Ureter (tissue), 1 donor: ENCODE measurements at places on chromosomes 2 and 18. TPM values are rescaled to one million over a fixed set of nuclear protein-coding genes. Genes with fewer than 3 reads are reported as not detected.

The ZNF521 gene
- total RNA-seq = 11.6 TPM

The G6PC2 gene
- total RNA-seq = not detected

The COLEC11 gene
- total RNA-seq = 2.4 TPM

The ASB18 gene
- total RNA-seq = not detected
